ENCODE measurements at places on chromosomes 11 and 22.

DNA sequence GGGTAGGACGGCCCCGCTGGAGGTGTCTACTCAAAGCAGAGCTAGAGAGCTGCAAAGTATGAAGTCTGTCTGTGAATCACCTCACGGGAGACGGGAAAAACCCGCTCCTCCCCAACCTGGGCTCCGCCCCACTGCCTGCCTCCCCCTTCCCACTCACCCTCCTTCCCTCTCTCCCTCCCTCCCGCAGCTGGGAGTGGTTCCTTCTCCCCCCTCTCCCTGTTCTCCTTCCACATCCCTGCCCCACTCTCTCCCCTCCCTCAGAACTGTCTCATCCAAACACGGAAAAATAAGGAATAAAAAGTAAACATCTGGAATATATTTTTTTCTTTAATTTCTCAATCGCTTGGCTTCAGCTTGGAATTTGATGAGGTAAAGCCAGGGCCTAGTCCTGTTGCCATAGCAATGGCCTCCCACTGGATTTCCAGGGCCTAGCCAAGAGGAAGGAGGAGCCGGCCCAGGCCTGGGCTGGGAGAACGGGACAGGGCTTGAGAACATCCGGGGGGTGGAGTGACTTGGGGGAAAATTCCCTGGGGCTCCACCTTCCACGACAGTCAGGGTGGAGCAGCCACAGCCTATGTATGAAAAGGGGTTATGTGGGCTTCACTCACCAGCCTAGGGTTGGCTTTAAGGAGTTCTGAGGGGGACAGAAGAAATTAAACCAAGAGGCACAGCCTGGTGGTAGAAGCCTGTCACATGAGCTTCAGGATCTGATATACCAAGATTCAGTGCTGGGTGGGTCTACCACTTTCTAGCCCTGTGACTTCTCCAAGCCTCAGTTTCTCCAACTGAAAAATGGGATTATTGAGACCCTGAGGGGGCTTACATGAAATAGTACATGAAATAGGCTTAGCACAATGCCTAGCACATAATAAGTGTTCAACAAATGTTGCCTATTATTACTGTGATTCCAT is 2.2 kb downstream of the TNKS1BP1 start:
- no peak for DNase-seq

GRCh38 chr11:1388763-1389102 is 1.0 kb upstream of the BRSK2 start:
- no peak for DNase-seq

DNA sequence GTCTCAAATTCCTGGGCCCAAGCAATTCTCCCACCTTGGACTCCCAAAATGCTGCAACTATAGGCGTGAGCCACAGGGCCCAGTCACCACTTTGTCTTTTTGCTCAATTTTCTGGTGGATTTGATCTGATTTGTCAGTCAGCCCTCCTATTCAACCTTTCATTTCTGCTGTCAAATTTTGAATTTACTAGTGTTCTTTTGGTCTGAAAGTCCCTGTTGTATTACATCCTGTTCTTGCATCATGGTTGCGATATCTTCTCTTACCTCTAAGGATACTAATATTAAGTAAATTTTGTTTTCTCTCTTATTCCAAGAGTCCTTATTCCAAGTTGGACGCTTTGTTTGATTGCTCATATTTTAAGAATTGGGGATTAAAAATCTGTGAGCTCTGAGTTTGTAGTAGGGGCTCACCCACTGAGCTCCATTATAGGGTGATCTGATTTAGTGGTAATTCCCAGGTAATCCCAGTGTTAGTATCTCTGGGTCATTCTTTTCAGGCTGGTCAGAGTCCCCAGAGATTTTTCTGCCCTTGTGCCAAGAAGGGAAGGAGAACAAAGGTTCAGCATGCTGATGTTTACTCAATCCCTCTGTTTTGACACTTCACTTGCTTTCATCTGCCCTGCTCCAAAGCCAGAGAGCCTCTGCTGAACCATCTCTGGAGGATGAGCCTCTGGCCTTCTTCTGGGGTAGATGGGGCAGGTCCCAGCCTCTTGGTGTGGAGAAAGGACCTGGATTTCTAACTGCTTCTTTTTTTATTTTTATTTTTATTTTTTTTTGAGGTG is 10.0 kb downstream of the UPB1 start:
- no peak for DNase-seq

DNA sequence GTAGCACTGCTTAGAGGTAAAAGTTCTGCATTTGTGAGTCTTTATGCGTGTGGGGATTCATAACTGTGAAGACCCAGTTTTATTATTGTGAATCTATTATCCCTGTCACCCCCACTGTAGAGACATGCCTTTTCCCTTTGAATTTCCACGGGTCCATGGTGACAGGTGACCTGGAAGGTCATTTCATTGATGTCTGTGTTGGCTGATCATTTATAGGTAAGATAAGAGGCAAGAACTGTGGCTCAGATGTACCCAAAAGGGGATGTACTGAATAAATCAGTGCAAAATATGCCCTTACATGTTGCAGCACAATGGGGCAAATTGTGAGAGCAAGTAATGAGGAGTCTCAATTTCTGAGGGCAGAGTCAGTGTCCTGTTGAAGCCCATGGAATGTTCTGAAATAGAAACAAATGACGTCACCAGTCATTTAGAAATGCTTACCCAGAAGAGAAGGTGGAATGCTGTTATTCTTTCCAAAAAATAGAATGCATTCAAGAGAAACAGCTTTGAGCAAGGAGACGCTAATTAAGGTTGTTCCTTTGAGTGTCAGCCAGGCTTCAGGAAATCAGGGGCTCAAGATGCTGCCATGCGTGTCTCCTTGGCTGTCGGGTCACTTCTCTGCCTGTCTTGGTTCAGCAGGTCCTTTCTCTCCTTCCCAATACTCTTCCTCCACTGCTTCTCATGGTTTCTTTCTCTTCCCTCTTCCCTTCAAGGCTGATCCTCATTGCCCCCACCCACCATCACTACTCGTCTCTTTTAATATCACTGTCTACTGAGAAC is 118.7 kb upstream of the E2F8 start:
- no peak for DNase-seq

DNA sequence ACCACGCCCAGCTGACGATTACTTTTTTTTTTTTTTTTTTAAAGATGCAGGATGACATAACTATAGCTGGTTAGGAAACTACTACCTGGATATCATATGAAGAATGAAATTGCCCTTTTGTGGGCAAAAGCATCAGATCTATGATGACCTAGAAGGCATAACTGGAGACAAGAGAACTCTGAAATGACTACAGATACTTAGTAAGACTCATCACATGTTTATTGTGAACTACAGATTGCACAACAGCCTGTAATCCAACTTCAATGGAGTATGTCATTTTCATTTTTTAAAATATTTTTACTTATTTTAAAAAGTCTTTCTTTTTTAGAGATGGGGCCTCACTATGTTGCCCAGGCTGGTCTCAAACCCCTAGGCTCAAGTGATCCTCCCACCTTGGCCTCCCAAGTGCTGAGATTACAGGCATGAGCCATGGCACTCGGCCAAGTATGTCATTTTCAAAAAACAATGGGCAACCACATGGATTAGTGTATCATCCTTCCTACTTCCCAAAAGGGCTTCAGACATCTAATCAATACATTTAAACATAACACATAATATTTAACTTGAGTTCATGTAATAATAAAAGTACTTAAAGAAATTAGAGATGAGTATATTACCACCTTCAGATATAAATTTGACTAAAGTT is 3.3 kb downstream of the MTMR2 start:
- DNase-seq = no peak

- peak; percentile 80 for DNase-seq
These were observed 141.1 kb upstream of the NARS2 start for GRCh38 chr11:78715639-78716311.

GRCh38 chr22:50312371-50312770 is 4.9 kb upstream of the PLXNB2 start:
- no peak for DNase-seq

- no peak for DNase-seq
These were observed 116.2 kb downstream of the FAT3 start for GRCh38 chr11:92340839-92341238.

DNA sequence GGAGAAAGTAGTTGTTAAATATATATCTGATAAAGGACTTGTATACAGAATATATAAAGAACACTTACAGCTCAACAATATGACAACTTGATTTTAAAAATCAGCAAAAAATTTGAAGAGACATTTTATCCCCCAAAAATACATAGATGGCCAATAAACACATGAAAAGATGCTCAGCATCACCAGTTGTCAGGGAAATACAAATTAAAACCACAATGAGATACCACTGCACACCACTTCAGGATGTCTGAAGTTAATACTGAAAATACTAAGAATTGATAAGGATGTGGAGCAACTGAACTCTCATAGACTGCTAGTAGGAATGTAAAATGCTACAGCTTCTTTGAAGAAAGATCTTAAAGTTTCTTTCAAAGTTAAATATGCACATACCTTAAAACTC is 49.2 kb downstream of the KREMEN1 start:
- DNase-seq = no peak

DNA sequence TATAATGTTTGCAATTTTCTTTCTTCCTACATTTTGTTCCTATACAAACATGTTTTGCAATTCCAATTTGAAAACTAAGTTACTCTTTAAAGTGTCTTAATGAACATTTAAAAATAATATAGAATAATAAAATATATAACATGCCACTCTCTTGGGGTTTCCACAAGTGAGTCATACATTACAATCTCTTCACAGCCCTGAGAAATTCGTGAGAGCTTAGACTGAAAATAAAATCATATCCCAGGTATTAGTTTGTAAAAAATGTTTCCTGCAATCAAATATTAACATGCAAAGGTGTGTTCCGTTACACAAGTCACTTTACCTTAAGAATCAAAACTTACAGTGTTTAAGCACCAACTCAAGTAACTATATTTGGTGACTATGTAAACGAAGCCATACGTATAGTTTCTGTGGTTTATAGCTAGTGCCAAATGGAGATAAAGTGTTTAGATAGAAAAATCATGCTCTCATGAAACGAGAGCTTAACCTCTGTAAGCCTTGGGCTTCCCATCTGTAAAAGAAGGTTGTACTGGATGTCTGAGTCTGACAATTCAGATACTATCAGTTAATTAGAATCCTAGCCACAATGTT is 253.6 kb upstream of the ANO3 start:
- no peak for DNase-seq

GRCh38 chr11:114140826-114141225 is 81.3 kb downstream of the ZBTB16 start:
- no peak for DNase-seq

DNA sequence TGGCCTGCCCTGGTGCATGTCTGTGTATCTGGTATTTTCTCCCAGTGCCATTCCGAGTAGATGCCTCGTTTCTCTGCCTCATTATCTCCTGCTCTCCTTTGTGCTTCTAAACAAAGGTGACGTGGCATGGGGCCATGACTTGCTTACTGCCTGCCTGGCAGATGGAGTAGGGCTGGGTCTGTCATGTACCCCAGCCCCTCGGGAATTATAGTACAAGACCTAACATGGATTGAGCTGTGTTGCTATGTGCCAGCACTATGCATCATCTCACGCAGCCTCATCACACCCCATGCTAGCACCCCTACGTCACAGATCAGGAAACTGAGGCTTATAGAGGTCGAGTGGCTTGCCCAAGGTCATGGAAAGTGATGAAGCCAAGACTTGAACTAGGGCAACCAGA is 88.1 kb downstream of the GALNT18 start:
- DNase-seq = no peak

DNA sequence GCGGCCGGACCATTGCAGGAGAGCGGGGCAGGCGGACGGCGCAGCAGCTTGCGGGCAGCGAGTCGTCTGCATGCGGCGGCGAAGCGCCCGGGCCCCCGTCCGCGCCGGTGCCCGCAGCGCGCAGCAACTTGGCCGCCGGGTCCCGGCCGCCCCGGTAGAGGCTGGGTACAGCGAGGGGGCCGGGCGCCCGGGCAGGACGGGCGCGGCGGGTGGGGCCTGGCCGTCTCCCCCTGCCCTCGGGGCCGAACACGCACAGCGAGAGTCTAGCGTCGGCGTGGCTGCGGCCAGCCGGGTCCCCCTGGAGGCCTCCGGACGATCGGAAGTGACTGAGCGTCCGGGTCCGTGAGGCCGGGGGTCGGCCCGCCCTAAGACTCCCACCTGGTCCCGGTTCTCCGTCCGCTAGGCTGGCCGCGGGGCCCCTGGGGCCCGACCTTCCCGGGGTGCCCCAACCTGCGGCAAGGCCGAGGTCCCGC is 775 bp upstream of the TRABD start:
- no peak for DNase-seq

- DNase-seq = no peak
These were observed 112.7 kb downstream of the SEZ6L start for GRCh38 chr22:26281941-26282340.

DNA sequence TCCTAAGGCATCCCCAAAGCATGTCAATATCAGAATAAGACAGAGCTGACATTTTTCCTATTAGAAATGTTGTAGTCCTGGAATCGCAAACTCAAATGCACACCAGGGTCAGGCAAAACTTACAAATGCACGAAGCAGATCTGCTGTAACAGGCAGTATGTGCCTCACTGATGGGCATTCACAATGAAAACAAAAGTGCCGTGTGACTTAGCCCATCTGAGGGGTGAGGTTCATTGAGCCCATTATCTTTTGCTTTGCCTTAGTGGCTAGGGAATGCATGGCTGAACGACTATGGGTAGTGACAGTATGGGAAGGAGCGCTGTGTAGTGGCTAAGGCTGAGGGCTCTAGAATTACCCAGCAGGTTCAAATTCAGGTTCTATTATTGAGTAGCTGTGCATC is 43.1 kb upstream of the RASSF10 start:
- DNase-seq = no peak

DNA sequence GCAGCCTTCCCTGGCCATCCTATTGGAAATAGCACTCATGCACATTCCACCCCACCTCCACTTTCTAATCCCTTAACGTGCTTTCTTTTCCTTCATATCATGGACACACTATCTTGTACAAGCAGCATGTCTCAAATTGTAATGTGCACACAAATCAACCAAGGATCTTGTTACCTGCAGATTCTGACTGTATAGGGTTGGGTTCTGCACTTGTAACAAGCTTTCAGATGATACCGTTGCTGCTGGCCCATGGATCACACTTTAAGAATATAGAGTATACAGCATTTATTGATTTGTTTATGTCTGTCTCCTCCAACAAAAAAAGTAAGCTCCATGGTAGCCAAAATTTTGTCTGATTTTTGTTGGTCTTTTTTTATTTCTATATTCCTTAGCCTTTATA is 32.4 kb upstream of the POU2AF1 start:
- no peak for DNase-seq

All from activated CD8-positive, alpha-beta memory T cell treated with anti-CD3 and anti-CD28 coated beads, Interleukin-2, amount 50 U/mL, for 48 hours (primary cell).